Inflammatory macrophage treated with lipopolysaccharide for 1 hour (primary cell): ENCODE measurements at places on chromosomes 5 and 9.

DNA sequence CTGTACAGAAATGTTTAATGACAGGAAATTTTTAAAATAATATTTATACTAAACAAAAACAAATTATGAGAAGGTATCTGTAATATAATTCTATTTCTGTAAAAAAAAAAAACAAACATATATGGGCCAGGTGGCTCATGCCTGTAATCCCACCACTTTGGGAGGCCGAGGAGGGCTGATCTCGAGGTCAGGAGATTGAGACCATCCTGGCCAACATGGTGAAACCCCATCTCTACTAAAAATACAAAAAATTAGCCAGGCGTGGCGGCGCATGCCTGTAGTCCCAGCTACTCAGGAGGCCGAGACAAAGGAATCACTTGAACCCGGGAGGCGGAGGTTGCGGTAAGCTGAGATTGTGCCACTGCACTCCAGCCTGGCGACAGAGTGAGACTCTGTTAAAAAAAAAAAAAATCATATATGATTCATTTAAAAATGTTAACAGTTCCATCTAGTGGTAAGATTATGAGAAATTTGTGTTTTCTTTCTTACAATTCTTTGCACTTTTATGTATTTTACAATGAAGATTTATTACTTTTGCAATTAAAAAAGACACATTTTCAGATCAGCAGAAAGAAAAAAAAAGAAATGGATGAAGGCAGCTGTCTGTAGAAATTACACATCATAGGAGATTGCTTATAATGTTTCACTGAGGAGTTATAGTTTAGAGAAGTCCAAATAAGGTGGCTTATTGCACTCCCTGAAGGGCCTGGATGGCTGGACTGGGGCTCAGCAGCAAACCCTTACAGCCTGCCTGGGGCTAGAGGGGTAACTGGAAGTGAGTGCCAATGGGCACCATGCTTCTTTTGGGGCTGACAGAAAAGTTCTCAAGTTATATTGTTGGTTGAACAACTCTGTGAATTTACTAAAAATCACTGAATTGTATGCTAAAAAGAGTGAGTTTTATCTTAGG lies 20.3 kb downstream of the C9orf153 start:
- DNase-seq = no peak

DNA sequence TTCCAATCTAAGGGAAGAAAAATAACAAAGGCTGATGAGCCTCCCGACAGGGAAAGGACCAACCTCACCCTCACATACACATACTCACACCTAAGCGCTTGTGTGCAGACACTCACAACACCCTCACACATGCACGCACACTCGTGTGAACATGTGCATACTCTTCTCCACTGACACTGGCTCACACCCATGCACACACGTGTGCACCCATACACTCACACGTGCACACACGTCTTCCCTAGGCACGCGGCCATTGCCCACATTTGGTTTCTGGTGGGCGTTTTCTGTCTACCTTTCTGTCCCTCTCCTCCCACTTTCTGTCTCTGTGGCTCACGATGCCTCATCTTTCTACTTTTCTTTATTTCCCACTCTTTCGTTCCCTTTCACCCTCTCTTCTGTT lies 169.7 kb upstream of the MVB12B start:
- no peak for DNase-seq

GRCh38 chr9:9912459-9912858 lies 700.3 kb downstream of the PTPRD start:
- DNase-seq = no peak

GRCh38 chr9:112012026-112012902 lies 115.7 kb downstream of the UGCG start:
- DNase-seq = peak; percentile 71

DNA sequence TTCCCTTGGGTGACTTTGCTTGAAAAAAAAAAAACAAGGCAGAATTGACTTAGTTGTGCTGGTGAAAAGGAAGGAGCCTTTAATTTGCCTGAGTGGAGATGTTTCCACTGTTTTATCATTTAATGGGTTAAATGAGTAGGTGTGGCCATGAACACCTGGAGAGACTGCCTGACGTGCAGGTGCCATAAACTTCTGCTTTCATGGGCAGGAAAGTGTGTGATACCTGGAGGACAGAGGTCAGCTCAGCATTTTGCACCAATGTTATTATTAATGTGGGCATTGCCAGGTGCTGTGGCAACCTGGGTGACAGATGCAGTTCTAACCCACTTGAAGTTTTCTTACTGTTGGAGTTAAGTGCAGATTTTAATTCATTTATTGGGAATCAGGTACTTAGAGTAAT lies 145.4 kb downstream of the CD180 start:
- DNase-seq = no peak

GRCh38 chr5:38339446-38339845 lies 81.1 kb downstream of the EGFLAM start:
- DNase-seq = no peak

GRCh38 chr9:131503626-131504465 lies 1.1 kb downstream of the POMT1 start:
- peak; percentile 33 for DNase-seq

GRCh38 chr9:72333709-72334108 lies 31.3 kb downstream of the ZFAND5 start:
- DNase-seq = no peak

DNA sequence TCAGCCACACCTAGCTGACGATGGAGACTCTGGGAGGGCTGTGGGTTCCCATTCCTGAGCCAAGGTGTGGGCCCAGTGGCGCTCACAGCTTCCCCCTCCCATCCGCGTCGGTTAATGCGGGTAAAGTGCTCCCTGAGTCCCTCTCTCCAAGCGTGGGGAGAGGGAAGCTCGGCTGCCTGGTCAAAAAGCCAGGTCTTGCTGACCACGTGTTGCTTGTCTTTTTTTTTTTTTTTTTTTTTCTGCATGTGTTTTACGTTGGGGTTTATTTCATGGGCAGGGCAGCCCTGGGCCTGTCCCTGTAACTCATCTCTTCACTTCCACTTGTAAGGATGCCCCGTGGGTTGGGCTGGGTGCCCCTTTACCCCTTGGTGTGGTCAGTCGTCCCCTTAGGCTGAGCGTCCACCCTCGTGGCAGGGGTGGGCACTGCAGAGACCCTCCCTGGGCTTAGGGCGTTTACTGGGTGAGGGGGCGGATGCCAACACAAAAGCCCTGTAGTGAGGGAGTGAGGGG lies 11.9 kb downstream of the NKD2 start:
- no peak for DNase-seq

DNA sequence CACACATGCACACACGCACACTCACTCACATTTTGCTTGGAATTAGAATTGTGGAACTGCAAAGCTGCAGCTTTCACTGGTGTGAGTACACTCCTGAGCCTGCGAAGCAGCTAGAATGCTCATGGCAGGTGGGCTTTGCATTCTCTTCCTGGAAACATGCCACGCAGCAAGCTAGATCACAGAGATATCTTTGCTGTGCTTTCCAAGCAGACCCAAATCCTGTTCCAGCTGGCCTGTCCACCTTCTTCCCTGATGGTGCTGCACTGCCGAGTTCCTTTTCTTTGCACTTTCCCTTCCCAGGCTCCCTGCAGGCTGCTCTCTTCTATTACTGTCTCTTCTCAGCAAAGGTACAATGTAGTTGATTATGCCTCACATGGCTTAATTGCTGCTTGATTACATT lies 92.7 kb upstream of the CKMT2 start:
- no peak for DNase-seq

- no peak for DNase-seq
These were observed 256.5 kb upstream of the NR4A3 start for GRCh38 chr9:99565203-99565602.

DNA sequence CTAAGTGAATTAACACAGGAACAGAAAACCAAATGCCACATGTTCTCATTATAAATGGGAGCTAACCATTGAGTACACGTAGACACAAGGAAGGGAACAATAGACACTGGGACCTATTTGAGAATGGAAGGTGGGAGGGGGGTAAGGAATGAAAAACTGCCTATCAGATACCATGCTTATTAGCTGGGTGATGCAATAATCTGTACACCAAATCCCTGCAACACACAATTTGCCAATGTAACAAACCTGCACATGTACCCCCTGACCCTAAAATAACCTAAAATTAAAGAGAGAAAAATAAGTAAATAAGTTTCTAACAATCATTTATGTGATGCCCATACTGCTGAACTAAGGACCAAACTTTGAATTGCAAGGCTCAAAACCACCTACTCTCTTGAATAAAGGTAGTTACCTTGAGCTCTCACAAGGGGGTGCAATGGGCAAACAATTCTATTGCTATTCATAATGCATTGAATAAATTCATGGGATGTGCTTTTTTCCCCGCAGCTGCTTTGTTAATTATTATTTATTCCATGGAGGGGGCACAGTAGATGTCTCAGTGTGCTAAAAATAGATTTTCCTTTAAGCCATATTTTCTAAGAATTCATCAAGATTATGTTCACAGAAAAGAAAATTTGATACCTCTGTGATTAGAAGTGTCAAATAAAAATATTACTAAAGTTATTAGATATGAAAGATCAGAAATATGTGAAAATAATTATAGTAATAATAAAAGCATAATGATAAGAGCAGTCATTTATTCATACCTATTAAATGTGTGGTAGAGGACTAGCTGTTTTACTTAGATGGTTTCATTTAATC lies 76.2 kb upstream of the PTPN3 start:
- peak; percentile 19 for DNase-seq

DNA sequence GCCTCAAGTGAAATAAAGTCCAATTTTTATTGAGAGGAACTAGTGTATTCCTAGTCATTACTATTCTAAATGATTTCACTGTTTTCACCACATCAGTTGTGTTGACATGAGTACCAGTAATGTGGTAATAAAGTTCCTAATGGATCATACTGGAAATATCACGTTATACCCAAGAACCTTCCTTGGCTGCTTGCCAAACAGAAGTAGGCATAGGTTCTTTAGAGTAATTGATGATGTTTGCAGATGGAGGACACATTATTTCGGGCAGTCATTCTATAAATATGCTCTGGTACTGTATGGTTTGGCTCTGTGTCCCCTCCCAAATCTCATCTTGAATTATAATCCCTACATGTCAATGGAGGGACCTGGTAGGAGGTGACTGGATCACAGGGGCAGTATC lies 15.1 kb downstream of the SNCAIP start:
- no peak for DNase-seq

- no peak for DNase-seq
These were observed 73.8 kb downstream of the MRPL36 start for GRCh38 chr5:1725641-1726468.

- no peak for DNase-seq
These were observed 79.4 kb downstream of the AUH start for GRCh38 chr9:91282292-91282691.

GRCh38 chr5:74833537-74834266 lies 32.5 kb downstream of the FAM169A start:
- DNase-seq = no peak

DNA sequence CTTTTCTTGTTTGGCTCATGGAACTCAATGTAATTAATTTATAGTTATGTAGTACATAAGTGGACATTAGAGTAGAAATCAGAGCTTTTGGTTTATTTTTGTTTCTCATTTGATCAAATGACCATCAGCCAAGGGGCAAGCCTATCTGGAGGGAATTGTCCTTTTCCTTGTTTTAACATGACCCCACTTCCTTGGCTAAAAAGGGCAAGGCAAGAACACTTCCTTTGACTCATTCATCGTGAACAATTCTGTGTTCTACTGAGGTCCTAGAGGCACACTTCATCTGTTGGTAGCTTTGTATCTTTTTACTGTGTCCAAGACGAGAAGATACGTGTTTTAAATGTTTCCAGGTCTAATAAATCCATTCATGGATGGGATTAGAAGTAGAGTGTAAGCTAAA lies 148.9 kb downstream of the ARHGEF28 start:
- DNase-seq = no peak

GRCh38 chr5:16616536-16617273 lies at the start of gene RETREG1:
RETREG1 (minus strand) TSS chr5:16616997; CDS start chr5:16616971, 26 bp downstream.
- DNase-seq = peak; percentile 50

GRCh38 chr9:89929673-89930480 lies 325.1 kb downstream of the GADD45G start:
- no peak for DNase-seq

- peak; percentile 91 for DNase-seq
These were observed at the start of gene TNFAIP8 for GRCh38 chr5:119355685-119356611. TNFAIP8 (plus strand) TSS chr5:119356019; CDS start chr5:119356091, 72 bp downstream.

DNA sequence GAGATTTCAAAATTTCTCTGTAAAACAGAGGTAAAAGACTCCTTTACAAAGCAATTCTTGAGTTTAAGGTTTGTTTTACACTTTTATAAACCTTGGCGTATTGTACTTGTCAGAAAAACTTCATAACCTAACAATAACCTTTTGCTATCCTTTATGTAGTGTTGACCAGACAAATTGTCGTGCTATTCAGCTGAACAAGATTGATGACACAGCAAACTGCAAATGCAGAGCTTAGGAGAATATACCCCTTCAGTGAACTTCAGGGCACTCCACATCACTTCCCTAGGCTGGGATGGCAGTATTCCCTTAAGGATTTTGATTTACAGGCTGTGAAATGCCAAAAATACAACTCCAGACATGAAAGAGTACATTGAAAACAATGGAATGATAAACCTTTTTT lies 89.2 kb upstream of the CDH18 start:
- no peak for DNase-seq

- DNase-seq = no peak
These were observed 204.8 kb downstream of the C9orf50 start for GRCh38 chr9:129415942-129416651.

- DNase-seq = no peak
These were observed 61.4 kb downstream of the SMIM23 start for GRCh38 chr5:171847026-171847425.

GRCh38 chr9:8815931-8816330 lies 1016.4 kb upstream of the DMAC1 start:
- DNase-seq = no peak

DNA sequence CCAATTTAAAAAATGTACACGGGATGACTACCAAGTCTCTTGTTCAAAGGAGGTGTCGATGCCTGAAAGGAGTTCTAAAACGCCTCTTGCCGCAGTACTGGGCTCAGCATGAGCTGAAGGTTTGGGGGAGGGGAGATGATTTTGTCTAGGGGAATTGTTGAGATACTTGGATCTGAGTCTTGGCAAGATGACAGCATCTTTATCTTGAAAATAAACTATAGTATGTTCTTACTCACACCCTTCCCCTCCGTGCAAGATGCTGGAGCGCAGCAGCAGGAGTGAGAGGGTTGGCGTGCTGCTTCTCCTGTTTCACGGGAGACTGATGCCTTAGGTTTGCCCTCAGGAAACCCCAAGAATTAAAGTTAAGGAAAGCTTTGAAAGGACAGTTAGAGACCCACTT lies 47.3 kb downstream of the FAM78A start:
- no peak for DNase-seq

DNA sequence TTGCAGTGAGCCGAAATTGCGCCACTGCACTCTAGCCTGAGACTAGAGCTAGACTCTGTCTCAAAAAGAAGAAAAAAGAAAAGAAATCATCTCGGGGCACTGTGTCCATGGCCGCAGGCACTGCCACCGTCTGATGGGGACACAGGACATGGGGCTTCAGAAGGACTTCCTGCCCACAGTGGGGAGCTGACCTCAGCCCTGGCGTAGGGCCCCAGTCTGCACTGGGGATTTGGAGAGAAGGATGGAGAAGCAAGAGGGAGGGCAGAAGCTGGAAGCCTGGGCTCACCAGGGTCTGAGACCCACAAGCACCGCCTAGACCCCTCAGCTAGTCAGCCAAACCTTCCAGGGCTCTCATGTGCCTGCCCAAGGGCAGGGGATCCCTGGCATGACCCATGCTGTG lies 4.1 kb upstream of the SARDH start:
- DNase-seq = no peak
